Jurkat, Clone E6-1 (cell line): ENCODE measurements at places on chromosomes 2 and 18.

GRCh38 chr18:71797554-71797953 lies 746.6 kb downstream of the CBLN2 start:
- DNase-seq = no peak

DNA sequence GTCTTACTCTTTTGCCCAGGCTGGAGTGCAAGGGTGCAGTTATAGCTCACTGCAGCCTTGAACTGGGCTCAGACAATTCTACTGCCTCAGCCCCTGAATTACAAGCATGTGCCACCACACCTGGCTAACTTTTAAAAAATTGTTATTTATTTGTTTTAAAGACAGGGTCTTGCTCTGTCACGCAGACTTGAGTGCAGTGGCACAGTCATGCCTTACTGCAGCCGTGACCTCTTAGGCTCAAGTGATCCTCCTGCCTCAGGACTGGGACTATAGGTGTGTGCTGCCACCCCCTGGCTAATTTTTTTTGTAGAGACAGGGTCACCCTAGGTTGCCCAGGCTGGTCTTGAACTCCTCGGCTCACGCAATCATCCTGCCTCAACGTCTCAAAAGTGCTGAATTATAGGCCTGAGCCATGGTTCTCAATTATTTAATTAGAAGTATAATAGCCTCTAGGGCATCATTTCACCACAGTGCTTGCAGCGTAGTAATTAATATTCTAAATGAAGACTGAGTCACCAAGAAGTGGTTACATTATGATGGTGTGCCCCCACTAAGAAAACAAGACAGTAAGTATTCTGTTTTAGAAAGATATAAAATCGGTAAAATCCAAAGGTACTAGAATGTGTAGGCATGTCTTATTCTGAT lies 69.6 kb downstream of the EML4 start:
- no peak for DNase-seq

GRCh38 chr2:174153757-174154680 lies 94.3 kb downstream of the OLA1 start:
- no peak for DNase-seq

- DNase-seq = peak; percentile 28
Measured at GRCh38 chr2:234102112-234102511, 51.6 kb downstream of the SPP2 start.

GRCh38 chr18:5180254-5180653 lies 16.8 kb downstream of the AKAIN1 start:
- DNase-seq = no peak

DNA sequence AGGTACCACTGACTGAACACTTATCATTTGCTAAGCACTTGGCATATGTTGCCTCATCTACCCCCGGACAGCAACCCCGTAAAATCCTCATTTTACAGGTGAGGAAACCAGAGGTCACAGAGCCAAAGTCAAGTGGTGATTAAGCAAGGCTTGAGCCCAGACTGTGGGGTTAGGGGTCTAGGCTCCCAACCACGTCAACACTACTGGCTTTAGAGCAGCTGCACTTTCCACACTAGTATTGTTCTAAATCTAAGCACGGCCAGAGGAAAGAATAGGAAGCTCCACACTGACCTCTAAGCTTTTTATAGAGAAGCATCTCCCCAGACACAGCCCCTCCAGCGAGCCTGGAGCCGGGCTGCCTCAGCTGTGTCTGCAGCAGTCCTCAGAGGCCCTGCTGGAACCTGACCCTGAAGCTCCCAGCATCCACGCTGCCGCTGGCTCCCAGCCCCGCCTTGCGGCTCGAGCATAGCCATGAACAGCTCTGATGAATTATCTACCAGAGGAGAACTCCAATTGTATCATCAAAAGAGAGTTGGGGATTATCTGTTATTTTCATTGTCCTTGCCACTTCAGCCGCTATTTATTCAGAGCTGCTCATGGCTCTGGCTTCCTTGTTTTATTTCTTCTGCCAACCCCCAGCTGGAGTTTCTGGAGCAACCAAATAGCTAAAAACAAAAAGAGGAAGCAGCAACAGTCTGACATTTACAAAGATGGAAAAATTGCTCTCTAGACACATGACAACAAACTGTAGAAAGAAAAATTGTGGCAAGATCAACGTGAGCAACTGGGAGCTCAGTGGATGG lies 62.2 kb upstream of the RTN4 start:
- no peak for DNase-seq

DNA sequence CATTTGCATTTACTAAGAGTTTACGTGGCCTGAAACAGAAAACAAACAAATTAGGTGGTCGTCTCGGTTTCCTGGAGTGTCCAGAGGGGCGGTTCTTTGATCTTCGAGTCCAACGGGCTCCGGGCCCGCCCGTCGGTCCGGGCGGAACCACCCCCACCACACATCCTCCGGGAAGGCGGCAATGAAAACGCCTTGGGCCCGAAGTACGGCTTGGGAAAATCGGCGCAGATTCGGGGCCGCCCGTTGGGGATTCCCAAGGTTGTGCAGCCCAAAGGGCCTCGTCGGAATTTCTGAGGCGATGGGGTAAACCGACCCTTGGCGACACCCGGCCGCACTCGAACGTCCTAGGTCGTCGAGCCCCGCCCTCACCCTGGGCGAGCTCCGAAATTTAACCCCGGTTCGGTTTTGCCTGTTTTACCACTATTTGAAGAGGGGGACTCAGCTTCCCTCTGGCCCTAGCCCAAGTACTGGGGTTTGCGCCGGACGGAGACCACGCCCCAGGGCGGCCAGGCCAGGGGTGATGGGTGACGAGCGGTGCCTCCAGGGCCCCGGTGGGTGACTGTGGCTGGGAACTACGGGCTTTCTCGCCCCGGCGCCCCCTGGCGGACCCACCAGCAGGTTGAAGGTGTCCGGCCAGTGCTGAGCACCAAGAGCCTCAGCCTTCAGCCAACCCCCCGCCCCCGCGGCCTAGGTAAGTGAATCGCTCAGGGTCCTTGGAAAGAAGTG lies 1.9 kb upstream of the CFAP53 start:
- DNase-seq = no peak

DNA sequence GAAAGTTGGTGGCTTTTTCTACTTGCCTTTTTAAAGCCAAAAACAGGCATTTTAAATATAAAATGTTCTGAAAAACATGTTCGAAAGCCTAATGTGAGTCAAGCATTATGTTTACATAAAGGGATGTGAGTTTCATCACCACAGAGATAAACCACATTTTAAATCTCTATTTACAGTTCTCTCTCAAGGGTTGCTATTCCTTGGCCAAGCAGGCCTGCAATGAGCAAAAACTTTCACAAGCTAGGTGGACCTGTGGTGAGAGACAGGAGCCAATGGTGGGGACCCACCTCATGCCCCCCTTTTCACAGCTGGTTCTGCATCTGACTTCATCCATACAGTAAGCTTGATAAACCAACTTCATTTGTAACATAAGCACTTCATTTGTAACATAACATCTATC lies 65.1 kb downstream of the CUL3 start:
- no peak for DNase-seq

DNA sequence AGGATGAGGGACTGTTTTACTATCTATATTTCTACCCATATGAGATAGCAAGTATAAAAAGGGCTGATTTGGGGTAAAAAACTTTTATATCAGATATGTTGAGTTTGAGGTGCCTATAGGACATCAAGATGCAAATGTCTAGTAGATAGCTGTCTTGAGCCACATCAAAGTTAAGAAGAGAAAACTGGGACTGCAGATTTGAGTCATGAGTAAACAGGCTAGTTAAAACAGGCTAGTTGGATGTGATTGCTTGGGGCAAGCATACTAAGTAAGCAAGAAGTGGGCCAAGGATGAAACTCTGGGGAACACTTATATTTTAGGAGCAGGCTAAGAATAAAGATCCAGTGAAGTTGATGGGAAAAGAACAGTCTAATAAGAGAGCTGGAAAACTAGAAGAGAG lies 2.8 kb upstream of the SCRN3 start:
- no peak for DNase-seq

DNA sequence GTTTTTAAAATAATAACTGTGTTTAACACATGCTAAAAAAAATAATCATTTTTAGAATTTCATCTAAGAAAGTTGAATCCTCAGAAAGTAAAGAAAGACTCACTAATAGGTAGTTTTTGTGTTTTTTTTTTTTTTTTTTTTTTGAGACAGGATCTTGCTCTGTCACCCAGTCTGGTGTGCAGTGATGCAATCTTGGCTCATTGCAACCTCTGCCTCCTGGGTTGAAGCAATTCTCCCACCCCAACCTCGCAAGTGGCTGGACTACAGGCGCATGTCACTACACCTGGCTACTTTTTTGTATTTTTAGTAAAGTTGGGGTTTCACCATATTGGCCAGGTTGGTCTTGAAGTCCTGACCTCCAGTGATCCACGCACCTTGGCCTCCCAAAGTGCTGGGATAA lies 7.1 kb downstream of the CKAP2L start:
- no peak for DNase-seq

- DNase-seq = no peak
Measured at GRCh38 chr2:150303281-150303680, 184.2 kb downstream of the RND3 start.

DNA sequence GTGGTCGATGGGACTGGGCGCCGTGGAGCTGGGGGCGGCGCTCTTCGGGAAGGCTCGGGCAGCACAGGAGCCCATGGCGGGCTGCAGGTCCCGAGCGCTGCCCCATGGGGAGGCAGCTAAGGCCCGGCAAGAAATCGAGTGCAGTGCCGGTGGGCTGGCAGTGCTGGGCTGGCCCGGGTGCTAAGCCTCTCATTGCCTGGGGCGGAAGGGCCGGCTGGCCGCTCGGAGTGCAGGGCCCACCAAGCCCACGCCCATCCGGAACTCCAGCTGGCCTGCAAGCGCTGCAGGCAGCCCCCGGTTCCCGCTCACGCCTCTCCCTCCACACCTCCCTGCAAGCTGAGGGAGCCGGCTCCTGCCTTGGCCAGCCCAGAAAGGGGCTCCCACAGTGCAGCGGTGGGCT lies 748.4 kb upstream of the NRXN1 start:
- no peak for DNase-seq

GRCh38 chr18:23617412-23618014 lies 31.2 kb upstream of the NPC1 start:
- DNase-seq = no peak

GRCh38 chr2:158112992-158113391 lies 11.3 kb downstream of the UPP2 start:
- no peak for DNase-seq

GRCh38 chr2:200509235-200509611 lies 645 bp downstream of the KCTD18 start:
- DNase-seq = no peak

DNA sequence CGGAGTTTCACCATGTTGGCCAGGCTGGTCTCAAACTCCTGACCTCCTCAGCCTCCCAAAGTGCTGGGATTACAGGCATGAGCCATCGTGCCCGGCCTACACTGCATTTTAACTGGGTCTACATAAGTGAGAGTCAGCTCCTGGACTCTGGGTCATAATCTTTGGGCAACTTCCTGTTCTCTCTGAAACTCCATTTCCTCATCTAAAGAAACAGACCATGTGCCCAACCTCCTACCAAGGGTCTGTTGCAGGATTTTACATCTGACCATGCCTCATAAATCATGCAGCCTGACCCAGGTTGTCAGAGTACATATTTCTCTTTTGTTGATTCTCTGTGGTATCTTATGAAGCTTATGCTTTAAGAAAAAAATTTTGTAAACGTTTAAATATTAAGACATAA lies 280.4 kb downstream of the ALPK2 start:
- no peak for DNase-seq

- DNase-seq = no peak
Measured at GRCh38 chr2:240402566-240403272, 32.7 kb upstream of the GPC1 start.

GRCh38 chr18:48803951-48804855 lies 146.6 kb downstream of the SMAD7 start:
- no peak for DNase-seq

GRCh38 chr2:23944527-23944926 lies 4.3 kb downstream of the UBXN2A start:
- no peak for DNase-seq

GRCh38 chr18:79637921-79638909 lies 41.4 kb upstream of the CTDP1 start:
- DNase-seq = no peak
